ENCODE measurements at places on chromosomes 7 and 10.

DNA sequence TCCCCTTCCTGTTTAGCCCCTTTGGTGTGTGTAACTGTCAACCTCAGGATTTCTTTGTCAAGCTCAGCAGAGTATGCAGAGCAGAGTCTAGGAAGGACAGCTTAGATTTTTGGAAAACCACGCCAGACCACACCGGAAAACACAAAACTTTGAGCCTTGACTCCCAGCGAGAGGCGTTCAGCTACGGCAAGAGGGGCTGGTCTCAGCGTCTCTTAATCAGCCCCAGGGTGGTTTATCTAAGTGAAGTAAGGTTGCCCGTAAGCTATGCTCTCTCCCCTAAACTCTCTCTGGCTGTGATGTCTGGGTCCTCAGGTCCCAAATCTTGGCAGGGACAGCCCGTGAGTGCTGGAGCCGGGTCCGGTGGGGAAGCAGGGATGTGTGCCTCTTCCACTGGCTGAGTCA is 230.9 kb downstream of the KLF6 start:
- DNase-seq: no peak

- DNase-seq: no peak
Observed at GRCh38 chr10:97607095-97607636, 17.6 kb downstream of the C10orf62 start.

- no peak for DNase-seq
Observed at GRCh38 chr10:101833466-101833865, 10.1 kb downstream of the KCNIP2 start.

DNA sequence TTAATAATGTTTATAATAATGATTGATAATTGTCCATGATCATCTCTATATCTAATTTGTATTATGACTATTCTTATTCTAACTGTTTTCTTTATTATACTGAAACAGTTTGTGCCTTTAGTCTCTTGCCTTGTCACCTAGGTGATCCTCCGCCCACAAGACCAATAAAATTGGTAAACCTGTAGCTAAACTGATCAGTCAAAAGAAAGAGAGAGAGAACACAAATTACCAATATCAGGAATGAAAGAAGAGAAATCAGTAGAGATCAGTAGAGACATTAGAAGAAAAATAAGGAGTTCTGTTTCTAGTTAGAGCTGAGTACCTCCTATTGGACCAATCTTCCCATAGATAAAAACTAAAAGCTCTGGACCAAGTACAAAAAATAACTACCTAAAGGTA is 6.1 kb upstream of the COA1 start:
- DNase-seq: no peak

- no peak for DNase-seq
Observed at GRCh38 chr7:121480566-121481335, 84.6 kb upstream of the FAM3C start.

- peak; percentile 88 for DNase-seq
Observed at GRCh38 chr7:50832744-50833143, 50.0 kb upstream of the GRB10 start.

DNA sequence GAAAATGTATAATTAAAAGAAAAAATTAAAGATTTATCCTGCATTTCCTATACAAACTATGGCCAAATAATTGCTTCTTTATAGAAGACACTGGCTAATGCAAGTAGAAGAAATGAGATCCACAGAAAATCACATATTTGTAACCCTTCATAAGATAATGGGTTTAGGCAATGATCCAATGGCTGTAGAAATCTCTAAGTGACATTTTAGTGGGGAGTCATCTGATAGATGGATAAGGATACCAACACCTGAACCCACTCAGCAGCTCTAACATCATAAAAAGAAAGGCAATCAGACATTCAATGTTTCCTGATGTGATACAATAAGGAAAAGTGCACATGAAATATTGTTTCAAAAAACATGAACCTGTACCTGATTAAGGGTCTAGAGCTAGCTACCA is 297.5 kb downstream of the CXCL12 start:
- DNase-seq: no peak

GRCh38 chr10:15344876-15345285 is 26.2 kb downstream of the FAM171A1 start:
- peak; percentile 66 for DNase-seq

GRCh38 chr7:157271991-157272324 is 64.8 kb upstream of the DNAJB6 start:
- peak; percentile 98 for DNase-seq

GRCh38 chr10:35218339-35218955 is 91.8 kb downstream of the CREM start:
- DNase-seq: peak; percentile 85

DNA sequence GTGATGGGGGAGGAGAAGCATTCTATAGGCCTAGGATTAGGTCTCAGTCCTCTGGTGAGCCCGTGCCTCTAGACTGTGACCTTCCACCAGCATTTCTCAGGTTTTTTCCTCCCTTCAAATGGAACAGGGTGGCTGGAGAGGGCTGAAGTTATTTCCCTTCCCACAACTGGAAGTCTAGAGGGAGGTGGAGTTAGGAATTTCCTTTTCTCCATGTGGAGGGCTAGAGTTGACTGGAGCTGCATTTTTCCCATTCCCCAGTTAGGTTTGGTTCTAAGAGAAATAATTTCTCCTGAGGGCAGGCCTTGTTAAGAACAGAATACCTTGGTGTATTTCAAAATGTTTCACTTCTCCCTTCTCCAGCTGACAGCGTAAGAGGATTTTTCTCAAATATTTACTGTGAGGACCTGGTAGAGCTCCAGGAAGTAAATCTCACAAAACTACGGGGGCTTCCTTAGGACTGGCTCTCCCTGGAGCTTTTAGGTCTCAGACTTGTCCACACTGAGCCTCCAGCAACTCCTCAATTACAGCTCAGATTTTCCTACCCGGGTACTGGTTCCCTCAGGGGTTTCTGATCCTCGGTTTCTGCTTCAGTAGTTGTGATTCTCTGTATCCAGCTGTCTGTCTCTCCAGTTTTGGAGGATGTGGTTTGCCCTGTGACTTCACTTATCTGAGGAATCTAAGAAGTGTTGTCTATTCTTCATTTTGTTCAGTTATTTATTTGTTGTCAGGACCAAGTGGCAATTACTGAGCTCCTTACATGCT is 6.0 kb upstream of the REEP3 start:
- DNase-seq: peak; percentile 34

DNA sequence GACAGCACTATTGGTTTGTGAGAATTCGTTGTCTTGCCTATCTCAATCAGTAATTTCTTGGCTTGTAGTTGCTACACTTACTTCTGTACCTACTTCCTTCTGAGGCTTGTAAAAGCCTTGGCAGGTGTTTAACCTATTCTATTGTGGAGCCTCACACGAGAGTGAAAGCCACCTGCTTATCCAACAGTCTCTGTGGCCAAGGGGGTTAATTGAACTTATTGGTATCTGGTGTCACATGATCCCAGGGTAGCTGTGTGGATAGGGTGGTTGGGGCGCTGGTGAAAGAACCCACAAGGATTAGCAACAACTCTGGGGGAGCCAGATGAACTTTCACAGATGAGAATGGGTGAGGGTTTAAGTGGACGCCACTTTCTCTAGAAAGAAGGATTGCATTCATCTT is 13.9 kb upstream of the ATP6V0E2 start:
- DNase-seq: no peak

DNA sequence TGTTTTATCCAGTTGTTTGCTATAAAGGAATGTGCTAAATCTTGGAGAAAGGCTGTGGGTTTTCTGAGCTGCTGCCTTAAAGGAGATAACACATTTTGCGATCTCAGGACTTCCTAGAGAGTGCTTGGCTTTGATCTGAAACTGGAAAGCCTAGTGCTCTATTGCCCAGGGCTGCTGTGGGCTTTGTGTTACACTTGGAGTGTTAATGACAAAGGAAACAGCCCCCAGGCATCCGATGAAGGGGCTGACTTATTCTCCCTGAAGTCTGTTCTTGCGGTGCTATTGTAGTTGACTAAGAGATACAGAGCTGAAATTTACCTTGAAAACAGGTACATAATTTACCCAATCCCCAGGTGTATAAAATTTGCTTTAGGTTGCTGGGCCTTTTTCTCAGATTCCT is 74.5 kb downstream of the SND1 start:
- DNase-seq: no peak

- DNase-seq: no peak
Observed at GRCh38 chr7:42035210-42035609, 201.8 kb downstream of the GLI3 start.

- DNase-seq: no peak
Observed at GRCh38 chr7:22675917-22676343, 51.1 kb upstream of the IL6 start.

GRCh38 chr7:72445580-72445979 is 33.4 kb upstream of the CALN1 start:
- no peak for DNase-seq

DNA sequence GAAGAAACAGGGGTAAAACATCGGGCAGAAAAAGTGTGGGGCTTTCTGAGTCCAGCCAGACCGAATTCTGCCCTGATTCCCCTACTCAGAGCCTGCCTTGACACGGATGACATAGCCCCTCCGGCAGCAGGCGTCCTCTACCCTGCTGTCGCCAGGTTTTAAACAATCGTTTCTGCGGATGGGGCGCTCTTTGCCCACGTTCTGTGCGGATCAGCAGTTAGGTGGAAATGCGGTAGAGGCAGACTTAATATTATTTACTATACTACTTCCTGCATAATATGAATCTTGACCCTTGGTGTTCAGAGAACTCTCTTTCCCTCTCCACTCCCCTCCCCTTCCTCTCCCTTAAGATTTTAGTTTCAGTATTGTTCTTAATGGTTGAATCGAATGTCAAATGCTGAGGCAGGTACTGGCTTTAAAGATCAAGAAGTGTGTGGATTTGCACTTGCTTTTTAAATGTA is 2.4 kb downstream of the GATA3 start:
- no peak for DNase-seq

DNA sequence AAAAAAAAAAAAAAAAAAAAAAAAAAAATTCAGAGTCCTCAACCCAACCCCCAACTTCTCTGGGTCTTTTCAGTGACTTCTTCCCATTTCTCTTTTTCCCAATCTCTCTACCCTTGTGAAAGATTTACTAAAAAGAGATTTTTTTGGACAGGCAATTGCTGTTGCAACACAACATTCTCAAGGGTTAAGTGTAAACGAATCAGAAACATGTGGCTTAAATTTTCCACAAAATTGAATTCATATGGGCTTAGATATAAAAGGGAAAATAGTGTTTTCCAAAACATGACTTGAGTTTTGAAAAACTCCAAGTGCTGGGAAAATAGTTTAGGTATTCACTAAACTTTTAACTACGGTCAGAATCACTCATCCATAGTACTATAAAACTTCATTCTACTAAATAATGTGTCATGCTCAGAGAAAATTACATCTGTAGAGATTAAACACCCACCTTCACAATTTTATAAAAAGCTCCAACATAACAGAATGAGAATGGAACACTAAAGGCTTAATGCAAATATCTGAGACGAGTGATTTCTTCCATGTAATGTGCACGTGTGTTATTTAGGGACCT is 643.1 kb downstream of the PARD3 start:
- DNase-seq: no peak

- peak; percentile 87 for DNase-seq
Observed at GRCh38 chr7:19375976-19376375, 230.8 kb upstream of the FERD3L start.

- DNase-seq: peak; percentile 87
Observed at GRCh38 chr7:141663081-141663849, 38.7 kb downstream of the DENND11 start.

DNA sequence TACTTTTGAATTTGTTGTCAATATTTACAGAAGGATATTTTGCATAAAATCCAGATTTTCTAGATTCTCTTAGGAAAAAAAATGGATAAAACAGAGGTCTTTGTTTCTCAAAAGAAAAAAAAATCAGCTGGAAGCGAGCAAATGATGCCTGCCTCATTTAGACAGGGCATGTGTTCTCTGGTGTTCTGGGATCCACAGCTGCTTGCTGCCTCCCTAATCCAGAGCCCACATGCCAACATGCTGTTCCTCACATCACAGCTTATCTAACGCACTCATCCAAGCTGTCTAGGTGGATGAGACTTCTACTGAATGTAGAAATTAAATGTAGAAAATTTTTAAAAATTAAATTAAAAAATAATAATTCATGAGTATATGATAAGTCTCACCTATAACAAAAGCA is 630.1 kb downstream of the SORCS1 start:
- no peak for DNase-seq

GRCh38 chr7:132035517-132036362 is 479.3 kb upstream of the PODXL start:
- DNase-seq: peak; percentile 71

DNA sequence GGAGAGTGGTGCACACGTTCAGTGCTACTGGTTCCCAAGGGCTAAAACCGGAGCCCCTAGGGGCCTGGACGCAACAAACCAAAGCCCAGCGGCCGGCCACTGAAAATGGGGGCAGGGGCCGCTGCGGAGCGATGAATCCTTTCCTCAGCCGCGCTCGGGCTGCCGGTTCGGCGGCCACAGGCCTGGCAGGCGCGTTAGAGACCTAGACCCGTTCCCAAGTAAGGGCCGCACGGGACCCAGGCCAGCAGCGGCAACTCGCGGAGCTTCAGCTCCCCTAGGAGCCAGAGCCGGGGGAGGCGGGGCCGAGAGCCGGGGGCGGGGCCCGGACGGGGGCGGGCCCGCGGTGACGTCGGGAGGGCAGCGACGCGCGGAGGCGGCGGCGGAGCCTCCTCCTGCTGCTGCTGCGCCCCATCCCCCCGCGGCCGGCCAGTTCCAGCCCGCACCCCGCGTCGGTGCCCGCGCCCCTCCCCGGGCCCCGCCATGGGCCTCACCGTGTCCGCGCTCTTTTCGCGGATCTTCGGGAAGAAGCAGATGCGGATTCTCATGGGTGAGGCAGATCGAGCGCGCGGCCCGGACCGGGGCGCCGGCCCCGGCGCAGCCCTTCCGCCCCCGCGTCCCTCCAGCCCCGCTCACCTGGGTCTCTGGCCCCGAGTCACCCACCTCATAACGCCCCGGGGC is at the start of gene ARF5:
TSS of gene ARF5 (plus strand) at position 393 of the 678 bp plus-strand sequence. CDS start at position 481, 88 bp downstream.
- DNase-seq: peak; percentile 84

GRCh38 chr10:94049911-94050310 is 56.2 kb downstream of the PLCE1 start:
- no peak for DNase-seq

DNA sequence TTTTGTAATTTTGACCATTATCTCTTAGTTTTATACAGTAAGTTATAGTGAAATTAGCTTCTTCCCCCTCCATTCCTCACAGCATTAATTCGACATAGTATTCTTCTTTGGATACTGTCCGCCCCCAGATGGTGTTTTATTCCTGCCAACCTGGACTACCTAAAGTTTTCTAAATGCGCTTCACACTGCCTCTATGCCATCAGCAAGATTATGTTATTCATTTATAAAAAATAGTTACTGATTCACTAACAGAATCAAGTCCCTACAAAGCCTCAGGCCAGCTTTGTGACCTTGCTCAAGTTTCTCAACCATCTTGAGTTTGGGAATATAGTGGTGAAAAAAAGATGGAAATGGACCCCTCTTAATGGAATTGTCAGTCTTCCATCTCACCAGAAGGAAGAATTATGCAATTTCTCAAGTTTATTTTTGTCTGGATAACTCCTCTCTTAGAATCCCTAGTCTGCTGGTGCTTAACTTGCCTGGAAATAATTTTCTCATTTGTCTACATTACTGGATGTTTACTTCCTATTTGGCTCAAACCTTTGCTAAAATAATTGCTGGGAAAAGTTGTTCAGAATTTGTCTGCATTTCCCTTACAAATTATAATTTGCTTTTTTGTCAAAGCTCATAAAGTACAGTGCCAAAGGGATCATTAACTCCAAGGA is 16.7 kb upstream of the FGL2 start:
- DNase-seq: no peak

Measured in epithelial cell of esophagus (primary cell).